Stimulated activated CD4-positive, alpha-beta T cell treated with anti-CD3 and anti-CD28 coated beads, Interleukin-4, amount 100 ng/mL, for 1 hour (primary cell): ENCODE measurements at places on chromosomes 13 and 19.

GRCh38 chr13:36417331-36417730 lies 15.0 kb upstream of the CCNA1 start:
- DNase-seq: no peak

- no peak for DNase-seq
Measured at GRCh38 chr19:13160557-13160956, 10.3 kb downstream of the IER2 start.

DNA sequence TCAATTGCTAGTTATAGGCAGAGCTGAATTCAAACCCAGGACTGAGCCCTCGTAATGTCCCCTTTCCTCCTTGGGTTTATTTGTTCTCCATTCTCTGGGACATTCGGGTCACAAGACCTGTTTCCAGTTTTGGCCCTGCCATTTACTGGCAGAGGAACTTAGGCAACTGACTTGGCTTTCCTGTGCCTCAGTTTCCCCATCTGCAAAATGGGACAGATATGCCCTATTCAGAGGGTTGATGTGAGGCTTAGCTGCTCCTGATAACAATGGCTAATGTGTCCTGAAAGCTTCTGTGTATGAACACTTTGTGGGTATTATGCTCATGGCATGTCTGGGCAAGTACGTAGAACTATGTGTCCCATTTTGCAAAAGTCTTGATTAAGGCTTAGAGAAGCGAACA lies 996 bp downstream of the ZNF524 start:
- no peak for DNase-seq

DNA sequence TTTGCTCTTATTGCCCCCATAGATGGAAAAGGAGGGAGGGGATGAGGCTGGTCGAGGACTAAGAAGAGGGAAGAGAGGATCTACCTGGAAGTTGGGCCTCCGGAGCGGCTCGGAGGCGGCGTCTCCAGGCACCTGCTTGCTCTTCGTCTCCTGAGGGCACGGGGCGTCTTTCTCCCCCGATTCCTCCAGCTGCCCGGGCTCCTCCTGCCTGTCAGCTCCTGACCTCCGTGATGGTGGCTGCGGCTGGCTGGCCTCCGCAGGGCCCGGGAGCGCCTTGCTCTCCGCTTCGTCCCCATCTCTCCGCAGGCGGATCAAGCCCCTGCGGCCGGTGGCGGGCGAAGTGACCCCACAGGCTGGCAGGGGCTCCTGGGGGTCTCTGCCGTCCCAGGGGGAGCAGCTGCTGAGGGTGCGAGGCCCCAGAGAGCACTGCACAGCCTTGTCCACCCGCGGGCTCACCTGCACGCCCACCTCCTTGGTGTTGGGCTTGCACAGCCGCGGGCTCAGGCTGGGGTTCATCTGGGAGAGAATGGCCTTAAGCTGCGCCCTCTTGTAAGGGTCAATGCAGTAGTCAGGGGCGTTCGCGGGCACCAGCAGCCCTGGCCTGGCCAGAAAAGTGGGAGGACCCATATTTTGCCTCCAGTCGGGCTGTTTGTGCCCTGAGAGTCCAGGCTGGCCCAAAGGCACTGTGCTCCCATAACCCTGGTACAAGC lies 3.8 kb downstream of the ZAR1L start:
- no peak for DNase-seq

DNA sequence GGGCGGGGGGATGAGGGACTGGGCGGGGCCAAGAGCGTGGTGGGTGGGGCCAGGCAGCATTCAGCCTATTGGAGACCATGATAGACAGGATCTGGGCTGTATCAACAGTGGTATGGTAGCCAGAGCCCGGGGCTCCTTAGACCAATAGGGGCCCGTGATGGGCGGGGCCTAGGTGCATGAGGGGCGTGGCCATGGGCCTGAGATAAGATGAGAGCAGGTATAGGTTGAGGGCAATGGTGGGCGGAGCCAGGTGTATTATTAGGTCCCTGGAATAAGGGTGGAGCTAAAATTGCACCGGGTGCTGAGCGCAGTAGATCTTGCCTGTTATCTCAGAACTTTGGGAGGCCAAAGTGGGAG lies 5.3 kb downstream of the ABCA7 start:
- peak; percentile 61 for DNase-seq
